ENCODE measurements at places on chromosomes 11 and 22.

DNA sequence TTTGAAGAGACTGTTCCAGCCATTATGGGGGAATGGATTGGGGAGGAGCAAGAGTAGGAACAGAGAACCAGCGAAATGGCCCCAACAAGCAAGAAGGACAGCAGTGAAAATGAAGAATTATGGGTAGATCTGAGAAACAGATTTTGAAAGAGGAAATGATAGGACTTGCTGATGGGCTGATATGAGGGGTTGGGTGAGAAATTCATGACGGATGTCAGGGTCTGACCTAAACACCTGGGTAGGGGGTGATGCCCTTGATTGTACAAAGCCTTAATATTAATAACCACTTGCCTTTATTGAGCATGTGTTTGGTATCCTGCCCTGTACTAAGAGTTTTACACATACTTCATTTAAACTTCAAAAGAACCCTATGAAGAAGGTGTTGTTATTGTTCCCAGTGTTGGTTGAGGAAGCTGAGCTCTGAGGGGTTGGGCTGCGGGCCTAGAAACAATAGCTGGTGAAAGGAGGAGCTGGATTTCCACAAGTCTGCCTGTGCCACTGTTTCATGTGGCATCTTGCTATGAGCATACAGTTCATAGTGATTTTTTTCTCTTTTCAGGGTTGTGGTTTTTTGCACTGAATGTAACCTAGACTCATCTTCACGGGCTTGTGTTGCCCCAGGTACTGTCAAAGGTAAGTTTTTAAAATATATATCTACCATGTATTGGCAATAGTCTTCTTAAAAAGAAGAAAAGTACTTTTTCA lies 61.1 kb upstream of the TNRC6B start:
- DNase-seq = no peak

- DNase-seq = no peak
Measured at GRCh38 chr22:17902960-17903359, 121.4 kb downstream of the MICAL3 start.

DNA sequence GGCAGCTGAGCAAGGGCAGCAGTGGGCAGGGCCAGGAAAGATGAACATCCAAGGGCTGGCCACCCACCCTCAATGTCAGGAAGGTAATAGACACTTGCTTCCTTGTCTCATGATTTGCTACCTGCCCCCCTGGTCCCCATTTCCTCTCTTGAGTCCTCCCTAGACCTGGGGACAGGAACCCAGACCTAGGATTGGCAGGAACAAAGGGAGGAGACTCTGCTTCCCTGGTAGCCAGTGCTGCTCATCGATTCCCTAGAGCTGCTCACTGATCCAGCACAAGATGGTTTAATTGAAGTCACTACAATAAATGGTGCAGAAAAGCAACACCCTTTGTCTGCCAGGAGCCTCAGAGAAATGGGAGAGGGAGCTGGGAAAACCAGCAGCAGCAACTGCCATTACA lies 67.8 kb upstream of the CHST1 start:
- DNase-seq = no peak

DNA sequence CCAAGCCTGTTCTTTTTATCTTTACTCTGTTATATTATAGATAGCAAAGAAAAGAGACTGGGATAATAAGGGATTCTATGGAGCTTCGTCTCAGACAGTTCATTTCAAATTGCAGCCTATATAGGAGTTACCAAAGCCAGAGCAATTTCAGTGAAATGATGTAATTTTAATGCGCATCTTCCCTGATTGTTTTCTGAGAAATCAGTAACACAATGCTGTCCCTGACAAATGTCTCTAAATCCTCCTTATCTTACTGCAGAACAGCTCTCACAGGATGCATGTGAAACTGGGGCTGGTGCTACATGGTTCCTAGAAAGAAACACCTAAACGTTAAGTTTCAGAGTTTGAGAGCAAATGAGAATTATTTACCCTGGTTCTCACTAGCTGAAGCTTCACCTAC lies 467.9 kb upstream of the ANO3 start:
- DNase-seq = no peak

DNA sequence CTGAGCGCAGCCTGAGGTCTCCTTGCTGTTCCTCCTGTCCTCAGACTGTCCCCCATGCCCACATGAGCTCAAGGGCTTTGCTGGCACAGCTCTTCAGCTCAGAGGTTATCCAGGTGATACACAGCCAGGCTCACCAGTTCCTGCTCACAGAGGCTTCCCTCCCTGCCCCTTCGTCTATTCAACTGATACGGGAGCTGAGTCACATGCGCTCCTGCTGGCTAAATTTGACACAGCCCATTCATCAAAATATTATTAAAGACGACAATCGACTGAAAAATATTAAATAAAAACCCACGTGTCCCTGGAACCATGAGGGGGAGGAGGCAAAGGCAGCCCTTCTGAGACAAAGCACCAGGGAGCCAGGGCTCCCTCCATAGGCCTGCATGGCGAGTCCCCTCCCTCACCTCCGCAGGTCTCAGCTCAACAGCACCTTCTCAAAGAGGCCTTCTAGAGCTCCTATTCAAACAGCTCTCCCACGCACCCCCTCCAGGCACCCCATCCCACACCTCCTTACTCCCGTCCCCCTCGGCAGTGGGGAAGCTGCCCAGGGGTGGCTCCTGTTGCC lies 40.5 kb downstream of the DUSP8 start:
- DNase-seq = no peak

DNA sequence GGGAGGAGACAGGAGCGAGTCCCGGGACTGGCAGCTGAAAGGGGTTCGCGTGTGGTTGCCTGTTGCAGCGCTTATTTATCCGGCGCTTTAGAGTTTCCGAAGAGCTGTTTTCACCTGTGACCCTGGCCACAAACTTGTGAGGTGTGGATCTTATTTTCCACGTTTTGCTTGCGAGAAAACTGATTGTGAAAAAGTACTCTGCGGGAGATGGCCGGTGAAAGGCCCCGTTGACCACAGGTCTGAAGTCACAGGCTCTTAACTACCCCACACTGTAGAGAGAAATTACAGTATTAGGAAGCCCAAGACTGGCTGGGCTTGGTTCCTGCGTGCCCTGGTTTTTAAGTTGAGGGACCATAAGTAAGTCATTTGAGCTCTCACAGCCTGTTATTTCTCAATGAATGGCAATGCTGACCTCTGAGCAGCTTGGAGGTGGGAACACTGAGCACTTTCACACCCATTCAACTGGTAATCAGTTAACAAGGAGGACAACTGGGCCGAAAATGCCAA lies 379 bp upstream of the RAB38 start:
- no peak for DNase-seq

- no peak for DNase-seq
Measured at GRCh38 chr11:44404736-44405395, 94.9 kb upstream of the ALX4 start.

GRCh38 chr11:76007166-76007565 lies 192.2 kb downstream of the UVRAG start:
- DNase-seq = no peak

- DNase-seq = no peak
Measured at GRCh38 chr11:61345954-61346843, 13.2 kb downstream of the TKFC start.

GRCh38 chr11:116416852-116417251 lies 355.9 kb downstream of the BUD13 start:
- DNase-seq = no peak

- no peak for DNase-seq
Measured at GRCh38 chr11:93663021-93663420, 1.5 kb downstream of the CEP295 start.

GRCh38 chr11:2777386-2777785 lies 77.6 kb upstream of the KCNQ1OT1 start:
- no peak for DNase-seq

DNA sequence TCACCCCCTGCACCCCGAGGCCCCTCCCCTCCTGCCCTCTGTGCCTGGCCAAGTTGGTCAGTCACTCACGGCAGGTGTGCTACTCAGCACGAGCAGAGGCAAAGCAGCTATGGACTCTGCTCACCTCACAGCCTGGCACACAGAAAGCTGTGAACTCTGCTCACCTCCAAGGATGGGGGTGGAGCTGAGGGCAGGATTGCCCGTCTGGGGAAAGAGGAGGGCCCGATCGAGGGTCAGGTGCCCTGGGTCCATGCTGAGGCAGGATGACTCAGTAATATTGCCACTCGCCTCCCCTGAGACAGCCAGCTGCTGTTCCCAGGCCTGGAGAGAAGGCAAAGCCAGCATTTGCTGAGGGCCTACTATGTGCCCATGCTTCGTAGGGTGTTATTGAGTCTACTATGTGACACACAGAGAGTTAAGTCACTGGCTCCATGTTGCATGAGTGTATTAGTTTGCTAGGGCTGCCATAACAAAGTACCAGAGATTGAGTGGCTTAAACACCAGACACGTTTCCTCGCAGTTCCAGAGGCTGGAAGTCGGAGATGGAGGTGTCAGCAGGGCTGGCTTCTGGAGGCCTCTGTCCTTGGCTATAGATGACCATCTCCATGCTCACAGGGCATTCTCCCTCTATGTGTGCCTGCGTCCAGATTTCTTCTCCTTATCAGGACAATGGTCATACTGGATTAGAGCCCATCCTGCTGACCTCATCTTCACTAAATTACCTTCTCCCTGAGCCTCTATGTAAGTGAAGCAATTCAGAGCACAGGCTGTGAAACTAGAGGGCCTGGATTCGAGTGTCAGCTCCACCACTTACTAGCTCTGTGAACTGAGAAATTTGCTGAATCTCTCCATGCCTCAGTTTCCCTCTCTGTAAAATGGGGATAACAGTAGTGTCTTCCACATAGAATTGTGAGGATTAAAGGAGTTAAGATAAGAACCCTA lies 13.2 kb upstream of the TSKU start:
- DNase-seq = no peak

GRCh38 chr22:22462813-22463567 lies 45.6 kb downstream of the ZNF280B start:
- no peak for DNase-seq

DNA sequence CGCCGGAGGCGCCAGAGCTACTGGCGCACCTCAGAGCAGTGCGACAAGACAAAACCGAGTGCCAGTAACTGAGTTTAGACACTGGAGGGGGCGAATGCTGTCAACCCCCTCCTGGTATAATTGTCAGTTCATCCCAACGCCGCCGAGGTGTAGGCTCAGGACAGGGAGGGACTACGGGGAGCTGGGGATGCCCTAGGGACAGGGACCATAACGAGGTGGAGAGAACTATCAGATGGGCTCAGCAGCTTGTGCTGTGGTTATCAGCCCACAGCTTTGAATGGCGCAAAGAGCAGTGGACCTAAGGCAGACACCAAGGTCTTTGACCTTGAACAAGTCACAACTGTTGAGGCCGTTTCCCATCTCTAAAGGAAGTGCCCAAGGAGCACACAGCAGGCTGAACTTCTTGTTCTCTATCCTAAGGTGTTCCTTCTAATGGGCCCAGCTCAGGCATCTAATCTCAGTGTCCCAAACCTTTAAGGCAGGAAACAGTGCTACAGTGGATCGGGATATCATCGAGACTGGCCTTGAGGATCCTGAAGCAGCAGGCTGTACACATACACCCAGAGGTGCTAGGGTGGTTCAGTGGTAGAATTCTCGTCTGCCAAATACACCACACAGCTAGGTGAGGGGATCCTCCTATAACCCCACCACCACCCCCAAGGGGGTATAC lies 958 bp upstream of the TUT1 start:
- no peak for DNase-seq

GRCh38 chr11:134531327-134532130 lies 119.5 kb upstream of the B3GAT1 start:
- DNase-seq = peak; percentile 6

GRCh38 chr22:25083056-25083806 lies 116.4 kb upstream of the CRYBB3 start:
- no peak for DNase-seq

- DNase-seq = no peak
Measured at GRCh38 chr11:10322401-10322800, 17.5 kb downstream of the ADM start.

GRCh38 chr22:31055635-31056159 lies 25.4 kb upstream of the SMTN start:
- DNase-seq = no peak

DNA sequence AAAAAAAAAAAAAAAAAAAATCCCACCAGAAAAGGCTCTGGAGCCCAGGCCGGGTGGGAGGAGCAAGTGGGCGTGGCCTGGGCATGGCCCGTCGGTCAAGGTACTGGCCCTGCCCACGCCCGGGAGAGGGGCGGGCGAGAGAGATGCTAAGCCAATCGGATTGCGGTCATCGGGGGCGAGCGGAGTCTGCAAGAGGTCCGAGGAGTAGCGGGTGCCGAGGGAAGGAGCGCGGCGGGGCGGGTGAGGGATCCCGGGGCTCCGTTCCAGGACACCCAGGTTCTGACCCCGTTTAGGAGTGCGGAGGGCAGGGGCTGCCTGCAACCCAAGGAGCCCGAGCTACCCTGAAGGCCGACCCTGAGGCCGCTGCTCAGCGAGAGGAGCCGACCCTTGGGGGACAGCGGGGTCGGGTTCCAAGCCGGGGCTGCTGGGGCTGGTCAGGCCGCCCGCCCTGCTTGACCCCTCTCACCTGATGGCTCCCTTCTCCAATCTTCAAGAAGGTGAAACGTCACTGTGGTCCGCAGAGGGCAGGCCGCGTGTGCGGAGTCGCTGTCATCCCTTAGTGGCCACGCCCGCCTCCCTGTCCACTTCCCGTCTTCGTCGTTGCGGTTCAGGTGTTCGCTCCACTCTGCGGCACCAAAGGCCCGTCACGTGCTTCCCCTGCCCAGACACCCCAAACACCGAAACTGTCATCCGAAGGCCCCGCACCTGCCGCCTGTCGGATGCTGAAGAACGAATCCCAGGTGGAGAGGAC lies 11.1 kb upstream of the TAB1 start:
- DNase-seq = peak; percentile 75

DNA sequence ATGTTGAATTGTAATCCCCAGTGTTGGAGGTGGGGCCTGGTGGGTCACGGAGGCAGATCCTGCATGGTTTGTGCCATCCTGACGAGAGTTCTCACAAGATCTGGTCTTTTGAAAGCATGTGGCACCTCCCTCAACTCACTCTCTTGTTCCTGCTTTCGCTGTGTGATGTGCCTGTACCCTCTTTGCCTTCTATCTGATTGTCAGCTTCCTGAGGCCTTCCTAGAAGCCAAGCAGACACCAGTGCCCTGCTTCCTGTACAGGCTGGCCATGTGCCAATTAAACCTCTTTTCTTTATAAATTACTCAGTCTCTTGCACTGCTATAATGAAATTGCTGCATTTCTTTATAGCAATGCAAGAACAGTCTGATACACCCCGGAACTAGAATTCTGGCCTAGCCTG lies 13.1 kb downstream of the PTPN5 start:
- no peak for DNase-seq

DNA sequence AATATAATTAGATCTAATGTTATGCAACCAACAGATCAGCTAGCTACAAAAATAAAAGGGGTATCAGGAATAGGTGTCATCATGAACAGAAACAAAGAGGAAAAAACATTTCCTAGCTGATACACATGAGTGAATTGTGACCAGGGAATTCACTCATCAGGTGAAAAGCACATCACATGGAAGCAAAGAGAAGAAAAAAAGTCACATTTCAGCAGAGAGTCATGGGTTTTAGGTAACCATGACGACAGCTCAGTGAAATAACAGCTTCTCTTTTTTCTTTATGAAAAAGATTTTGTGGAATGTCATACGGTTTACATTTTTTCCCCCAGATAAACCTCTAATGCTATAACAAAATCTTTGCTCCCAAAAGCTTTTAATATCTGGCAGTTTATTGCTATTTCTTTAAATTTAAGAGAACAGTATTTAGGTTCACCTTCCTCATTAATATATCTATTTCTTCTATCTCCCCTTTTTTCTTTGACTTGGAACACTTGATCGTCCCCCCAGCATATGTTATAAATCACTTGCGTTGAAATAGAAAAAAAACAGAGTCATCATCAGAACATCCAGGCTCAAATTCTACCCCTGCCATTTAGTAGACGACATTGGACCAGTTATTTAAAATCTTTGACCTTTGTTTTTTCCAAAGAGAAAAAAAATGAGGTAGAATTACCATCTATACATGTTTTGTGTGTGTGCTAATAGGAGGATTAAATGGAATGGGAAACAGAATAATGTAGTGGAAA lies 5.3 kb downstream of the TYR start:
- no peak for DNase-seq

Measured in T-helper 17 cell (primary cell).